A549 treated with GW870086 at 1 μM for 4 hours (cell line): ENCODE measurements at places on chromosomes 1 and 21. TPM values are rescaled to one million over a fixed set of nuclear protein-coding genes. Genes with fewer than 3 reads are reported as not detected.

Gene HAO2
- total RNA-seq, result not detected in 5 replicates

Gene SCAF4
- total RNA-seq, result 16.9 to 19.7 TPM (median 19.2 TPM) in 5 replicates

Gene SPRR1A
- not detected in 5 replicates for total RNA-seq

Gene ANKRD34A
- total RNA-seq, result 0.17 to 0.37 TPM (median 0.21 TPM) in 5 replicates

Gene LCE2B
- total RNA-seq, result not detected in 5 replicates

Gene DNAJC8
- total RNA-seq, result 68.2 to 73.3 TPM (median 70.7 TPM) in 5 replicates

Gene BSND
- not detected in 5 replicates for total RNA-seq

Gene TIE1
- total RNA-seq, result not detected in 5 replicates

Gene LMX1A
- total RNA-seq, result not detected in 5 replicates

Gene HLX
- 3.1 to 5.5 TPM (median 3.8 TPM) in 5 replicates for total RNA-seq

Gene PRRX1
- 0.02 to 0.03 TPM in 2 of 5 replicates, not detected in the others for total RNA-seq

Gene ARHGEF16
- total RNA-seq, result 4.8 to 5.8 TPM (median 5.0 TPM) in 5 replicates

Gene CIART
- 0.97 to 2.4 TPM (median 1.3 TPM) in 5 replicates for total RNA-seq

Gene KCNAB2
- 7.3 to 9.4 TPM (median 8.1 TPM) in 5 replicates for total RNA-seq

Gene MFAP2
- total RNA-seq, result 0.41 to 0.92 TPM (median 0.60 TPM) in 5 replicates

Gene SLX9
- total RNA-seq, result 41.8 to 62.3 TPM (median 55.7 TPM) in 5 replicates

Gene OR14K1
- not detected in 5 replicates for total RNA-seq

Gene TUFT1
- total RNA-seq, result 9.7 to 11.6 TPM (median 10.3 TPM) in 5 replicates

Gene BARHL2
- total RNA-seq, result not detected in 5 replicates

Gene BCL2L15
- 0.19 to 1.7 TPM (median 0.75 TPM) in 5 replicates for total RNA-seq

Gene KRTAP11-1
- total RNA-seq, result not detected in 5 replicates

Gene TNFRSF4
- total RNA-seq, result 0.12 to 0.22 TPM in 2 of 5 replicates, not detected in the others

Gene CELA3B
- total RNA-seq, result not detected in 5 replicates

Gene SPATA21
- 0.05 to 0.11 TPM (median 0.06 TPM) in 4 of 5 replicates, not detected in the other for total RNA-seq

Gene CLCA1
- not detected in 5 replicates for total RNA-seq

Gene TMEM269
- 0.05 to 0.13 TPM (median 0.08 TPM) in 5 replicates for total RNA-seq

Gene ALPL
- 0.24 to 0.57 TPM (median 0.34 TPM) in 5 replicates for total RNA-seq

Gene KIRREL1
- total RNA-seq, result 18.6 to 31.5 TPM (median 26.4 TPM) in 5 replicates

Gene RAD54L
- total RNA-seq, result 9.5 to 12.4 TPM (median 10.4 TPM) in 5 replicates

Gene CLDN14
- 0.12 TPM in 1 of 5 replicates, not detected in the others for total RNA-seq

Gene SLC1A7
- 0.05 TPM in 1 of 5 replicates, not detected in the others for total RNA-seq

Gene ZFP69B
- 1.2 to 1.9 TPM (median 1.7 TPM) in 5 replicates for total RNA-seq

Gene BGLAP
- total RNA-seq, result 0.23 to 1.0 TPM (median 0.61 TPM) in 4 of 5 replicates, not detected in the other

Gene ZNF670
- 2.4 to 4.0 TPM (median 3.3 TPM) in 5 replicates for total RNA-seq

Gene NBPF4
- 0.05 to 0.14 TPM (median 0.14 TPM) in 3 of 5 replicates, not detected in the others for total RNA-seq

Gene TCHH
- 0.26 to 0.34 TPM (median 0.28 TPM) in 5 replicates for total RNA-seq

Gene SPRR2B
- not detected in 5 replicates for total RNA-seq

Gene CELA2A
- total RNA-seq, result not detected in 5 replicates

Gene PRELP
- not detected in 5 replicates for total RNA-seq

Gene GUCA2A
- not detected in 5 replicates for total RNA-seq

Gene ABCG1
- 2.3 to 2.8 TPM (median 2.6 TPM) in 5 replicates for total RNA-seq

Gene NKAIN1
- total RNA-seq, result 0.97 to 1.6 TPM (median 1.1 TPM) in 5 replicates

Gene SPRR2E
- not detected in 5 replicates for total RNA-seq

Gene LHX4
- 0.32 to 0.54 TPM (median 0.51 TPM) in 5 replicates for total RNA-seq

Gene ADGRB2
- 4.5 to 6.1 TPM (median 5.7 TPM) in 5 replicates for total RNA-seq

Gene PADI2
- total RNA-seq, result 0.87 to 1.5 TPM (median 1.00 TPM) in 5 replicates

Gene FCRL2
- total RNA-seq, result not detected in 5 replicates

Gene SYTL1
- 0.25 to 1.0 TPM (median 0.54 TPM) in 5 replicates for total RNA-seq

Gene AK5
- total RNA-seq, result 6.3 to 8.7 TPM (median 8.1 TPM) in 5 replicates
